Inflammatory macrophage (primary cell): ENCODE measurements at places on chromosomes 5 and 9.

- DNase-seq: no peak
Observed at GRCh38 chr5:96370976-96371375, 62.1 kb downstream of the PCSK1 start.

DNA sequence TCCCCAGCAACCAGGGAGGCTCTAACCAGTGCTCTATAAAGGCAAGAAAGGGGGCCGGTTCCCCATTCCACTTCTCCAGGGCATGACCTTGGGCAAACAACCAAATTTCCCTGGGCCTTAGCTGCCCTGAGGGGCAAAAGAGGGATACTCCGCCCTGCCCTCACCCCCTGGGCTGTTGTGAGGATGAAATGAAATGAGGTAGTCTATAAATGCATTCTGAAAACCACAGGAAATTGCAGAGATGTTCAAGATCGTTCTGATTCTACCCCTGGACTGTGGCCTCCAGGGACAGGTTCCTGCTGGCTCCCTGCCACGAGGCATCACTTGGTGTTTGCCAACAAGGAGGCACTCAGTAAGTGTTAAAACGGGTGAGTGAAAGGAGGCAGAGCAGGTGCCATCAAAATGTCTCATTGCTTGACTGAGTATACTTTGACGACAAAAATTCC is 5.7 kb downstream of the RAPGEF1 start:
- peak; percentile 66 for DNase-seq

DNA sequence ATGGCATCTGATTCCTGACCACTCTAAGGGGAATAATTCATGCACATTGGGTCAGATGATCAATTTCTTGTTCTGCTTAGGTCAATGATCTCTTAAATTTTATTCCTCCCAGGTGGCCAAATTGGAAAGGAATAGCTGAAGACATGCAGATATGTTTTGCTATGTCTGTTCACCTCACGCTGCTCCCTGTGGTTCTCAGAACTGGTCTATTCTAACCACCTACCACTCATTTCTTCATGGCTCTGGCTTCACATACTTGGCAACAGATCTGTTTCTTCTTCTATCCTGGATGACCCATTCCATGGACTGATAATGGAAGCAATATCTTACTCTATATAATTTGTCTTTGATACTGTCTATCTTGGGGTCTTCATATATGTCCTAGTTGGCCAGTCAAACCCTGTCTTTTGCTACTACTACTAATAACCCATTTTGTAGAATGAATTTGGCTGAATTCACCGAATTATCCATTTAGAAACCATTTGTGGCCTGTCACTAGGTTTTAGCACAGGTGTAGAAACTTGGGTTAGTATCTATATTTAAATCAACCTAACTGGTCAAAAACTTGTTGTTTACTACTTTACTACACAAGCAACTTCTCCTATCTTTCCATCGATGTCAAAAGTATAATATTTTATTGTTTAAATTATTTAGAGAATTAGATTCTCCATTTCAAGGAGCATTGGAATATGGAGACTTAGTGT is 650.9 kb downstream of the TLE4 start:
- no peak for DNase-seq

GRCh38 chr5:74973694-74974093 is 78.7 kb downstream of the GCNT4 start:
- DNase-seq: no peak

- DNase-seq: peak; percentile 98
Observed at GRCh38 chr5:160269017-160269416, 39.7 kb downstream of the FABP6 start.

GRCh38 chr9:23771746-23772384 is 54.2 kb downstream of the ELAVL2 start:
- DNase-seq: no peak

DNA sequence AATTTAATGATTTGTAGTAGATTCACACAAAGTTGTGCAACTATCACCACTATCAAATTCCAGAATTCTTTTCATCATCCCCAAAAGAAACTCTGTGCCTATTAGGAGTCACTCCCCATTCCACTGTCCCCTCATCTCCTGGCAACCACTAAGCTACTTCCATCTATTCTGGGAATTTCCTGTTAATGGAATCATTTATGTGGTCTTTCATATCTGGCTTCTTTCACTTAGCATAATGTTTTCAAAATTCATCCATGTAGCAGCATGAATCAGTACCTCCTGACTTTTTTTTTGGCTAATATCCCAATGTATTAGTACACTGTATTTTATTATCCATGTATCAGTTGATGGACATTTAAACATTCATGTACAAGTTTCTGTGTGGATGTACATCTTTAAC is 157.6 kb downstream of the TTC39B start:
- DNase-seq: no peak

DNA sequence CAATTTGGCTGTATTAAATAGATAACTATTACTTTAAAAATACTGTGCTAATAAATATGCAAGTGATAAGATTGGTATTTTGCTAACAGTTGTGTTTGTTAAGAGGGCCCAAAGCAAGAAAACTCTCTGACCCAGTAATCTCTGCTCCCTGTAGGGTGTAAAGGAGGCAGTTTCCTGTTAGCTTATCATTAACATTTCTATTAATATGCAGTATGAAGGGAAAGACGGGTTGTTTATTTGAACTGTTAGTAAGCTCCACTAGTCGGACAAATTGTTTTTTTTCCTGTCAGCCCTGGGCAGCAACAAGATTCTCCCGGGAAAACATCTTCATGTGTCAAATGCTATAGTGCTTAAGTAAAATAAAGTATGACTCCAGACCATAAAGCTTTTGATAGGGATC is 35.6 kb downstream of the ERP44 start:
- DNase-seq: no peak

DNA sequence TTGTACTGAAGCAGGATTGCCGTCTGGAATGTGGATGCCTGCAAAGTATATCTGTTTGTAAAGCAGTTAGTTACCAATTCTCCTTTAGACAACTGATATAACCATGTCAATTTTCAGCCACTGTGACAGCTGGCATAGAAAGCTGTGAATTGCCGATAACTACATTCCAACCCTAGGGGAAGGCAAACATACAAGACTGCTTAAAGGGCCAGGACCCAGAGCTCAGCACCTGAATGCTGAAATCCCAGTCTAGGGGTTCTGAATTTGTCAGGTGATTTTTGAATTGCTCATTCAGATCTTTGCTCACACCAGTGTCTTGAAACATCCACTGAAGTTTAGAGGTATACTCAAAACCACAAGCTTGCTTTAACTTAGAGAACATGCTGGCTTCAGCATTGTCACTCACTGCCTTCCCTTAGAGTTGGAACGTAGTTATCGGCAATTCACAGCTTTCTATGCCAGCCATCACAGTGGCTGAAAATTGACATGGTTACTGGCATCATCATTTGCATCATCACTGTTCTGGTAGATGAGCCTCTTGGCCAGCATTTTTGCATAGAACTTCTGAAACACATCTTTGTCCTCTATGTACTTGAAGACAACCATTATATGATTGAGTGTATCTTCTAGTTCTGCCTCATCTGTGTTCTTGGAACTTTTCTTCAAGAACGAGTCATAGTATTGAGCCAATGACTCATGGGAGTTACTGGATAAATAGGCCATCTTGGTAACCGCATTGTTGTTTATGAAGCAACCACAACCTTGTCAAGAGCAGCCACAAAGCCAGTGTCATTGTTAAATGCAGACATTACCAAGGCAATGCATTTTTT is 82.1 kb downstream of the CCDC192 start:
- DNase-seq: no peak

DNA sequence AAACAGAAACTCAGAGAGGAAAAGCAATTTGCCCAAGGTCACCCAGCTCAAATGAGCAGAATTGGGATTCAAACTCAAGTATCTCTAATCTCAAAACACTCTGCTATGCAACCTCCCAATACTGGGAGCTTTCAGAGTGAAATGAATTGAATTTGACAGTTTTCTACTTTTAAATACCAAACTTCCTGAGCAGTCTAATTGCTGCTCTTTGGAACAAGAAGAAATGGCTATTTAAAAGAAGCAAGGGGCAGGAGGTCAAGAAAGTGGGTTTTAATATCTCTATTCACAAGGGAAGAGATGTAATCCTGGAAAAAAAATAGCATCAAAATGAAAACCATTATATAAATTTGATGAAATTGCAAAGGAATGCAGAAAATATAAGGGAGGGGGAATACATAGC is 142.6 kb downstream of the INSYN2B start:
- DNase-seq: no peak

- DNase-seq: no peak
Observed at GRCh38 chr5:138458384-138458783, 6.9 kb upstream of the EGR1 start.

DNA sequence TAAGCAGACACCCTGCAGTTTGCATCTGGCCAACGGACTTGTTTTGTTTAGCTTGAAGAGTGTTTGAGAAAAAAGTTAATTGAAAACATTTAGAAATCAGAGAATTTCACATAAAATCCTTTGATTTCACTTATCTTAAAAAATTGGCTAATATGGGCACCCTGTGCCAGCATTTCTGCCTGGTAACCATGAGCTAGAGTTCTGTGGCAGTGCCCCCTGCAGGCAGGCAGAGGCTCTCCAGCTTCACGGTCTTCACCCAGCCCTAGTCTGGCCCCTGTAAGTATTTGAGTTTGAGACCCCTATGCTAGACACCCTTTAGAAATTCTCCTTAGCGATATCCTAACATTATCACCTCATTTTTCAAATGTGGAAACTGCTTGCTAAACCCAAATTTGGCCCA is 18.8 kb upstream of the FANCC start:
- no peak for DNase-seq

GRCh38 chr9:91417602-91418214 is 5.9 kb downstream of the NFIL3 start:
- DNase-seq: no peak

DNA sequence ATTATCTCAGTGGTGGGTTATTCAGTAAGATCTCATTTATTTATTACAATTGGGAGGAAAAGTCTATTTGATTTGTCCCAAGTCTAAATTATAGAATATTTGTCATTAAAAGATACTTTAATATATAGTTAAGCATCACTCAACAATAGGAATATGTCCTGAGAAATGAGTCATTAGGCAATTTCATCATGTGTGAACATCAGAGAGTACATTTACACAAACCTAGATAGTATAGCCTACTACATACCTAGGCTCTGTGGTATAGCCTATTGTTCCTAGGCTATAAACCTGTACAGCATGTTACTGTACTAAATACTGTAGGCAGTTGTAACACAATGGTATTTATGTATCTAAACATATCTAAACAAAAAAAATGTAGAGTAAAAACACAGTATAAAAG is 135.0 kb upstream of the RASA1 start:
- DNase-seq: no peak

DNA sequence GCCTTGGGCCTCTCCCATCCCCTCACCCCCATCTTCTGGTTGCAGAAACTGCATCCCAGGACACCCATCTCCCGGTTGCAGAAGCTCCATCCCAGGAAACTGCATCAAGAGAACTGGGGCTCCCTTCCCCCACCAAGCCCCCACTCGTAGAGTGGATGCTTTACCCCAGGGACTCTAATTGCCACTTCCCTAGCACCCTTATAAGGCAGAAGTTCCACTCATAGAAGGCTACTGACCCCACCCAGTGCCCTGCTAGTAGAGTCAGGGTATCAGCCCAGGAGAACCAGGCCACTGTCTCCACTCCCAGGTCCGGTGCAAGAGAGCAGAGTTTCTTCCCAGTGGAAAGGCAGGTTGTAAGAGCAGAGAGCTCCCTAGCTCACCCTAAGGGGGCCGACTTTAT is 12.2 kb upstream of the SYK start:
- DNase-seq: no peak

- peak; percentile 85 for DNase-seq
Observed at GRCh38 chr9:111599092-111599954, at the start of gene PTGR1. Gene PTGR1, minus strand, starts transcription at chr9:111599647. Its CDS starts 2,225 bp downstream, at chr9:111597422.

DNA sequence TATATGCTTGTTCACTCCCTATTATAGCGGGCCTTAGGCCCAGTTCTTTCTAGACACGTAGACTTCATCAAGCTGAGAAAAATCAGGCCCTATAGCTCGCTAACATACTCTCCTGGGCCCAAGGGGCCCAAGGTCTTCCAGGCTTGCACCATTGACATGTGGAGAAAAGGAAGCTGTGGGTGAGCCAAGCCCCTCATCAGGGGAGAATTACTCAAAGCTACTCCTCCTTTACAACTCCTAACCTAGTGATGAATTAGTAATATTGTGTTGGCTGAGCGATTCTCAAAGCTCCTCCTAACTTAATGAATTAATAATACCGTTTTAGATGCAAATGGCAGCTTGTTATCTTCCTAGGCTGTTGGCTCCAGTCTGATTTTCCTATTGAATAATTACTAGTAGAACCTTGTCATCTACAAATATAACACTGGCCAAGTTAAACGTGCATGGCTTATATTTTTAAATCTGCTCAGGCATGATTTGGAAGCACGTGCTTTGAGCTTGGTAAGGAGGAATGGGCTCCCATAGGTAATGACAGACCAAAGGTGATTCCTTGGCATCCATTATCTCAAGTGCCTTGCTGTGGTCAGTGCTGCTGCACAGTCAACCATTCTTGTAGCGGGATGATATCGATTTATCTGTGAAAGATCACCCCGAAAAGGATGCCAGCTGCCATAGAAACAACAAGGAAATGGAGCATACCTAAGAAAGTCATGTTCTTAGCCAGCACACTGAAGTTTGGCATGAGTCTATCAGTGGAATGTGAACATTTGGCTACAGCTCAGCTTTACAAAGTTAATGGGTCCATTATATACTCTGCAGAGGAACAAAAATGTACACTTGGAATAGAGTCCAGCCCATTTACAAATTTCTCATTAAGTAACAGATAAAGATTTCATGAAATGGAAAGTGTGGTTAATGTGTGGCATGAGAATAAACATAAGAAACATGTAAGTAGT is 23.8 kb downstream of the LVRN start:
- DNase-seq: no peak

GRCh38 chr5:123807177-123807945 is 295.4 kb downstream of the CSNK1G3 start:
- no peak for DNase-seq

DNA sequence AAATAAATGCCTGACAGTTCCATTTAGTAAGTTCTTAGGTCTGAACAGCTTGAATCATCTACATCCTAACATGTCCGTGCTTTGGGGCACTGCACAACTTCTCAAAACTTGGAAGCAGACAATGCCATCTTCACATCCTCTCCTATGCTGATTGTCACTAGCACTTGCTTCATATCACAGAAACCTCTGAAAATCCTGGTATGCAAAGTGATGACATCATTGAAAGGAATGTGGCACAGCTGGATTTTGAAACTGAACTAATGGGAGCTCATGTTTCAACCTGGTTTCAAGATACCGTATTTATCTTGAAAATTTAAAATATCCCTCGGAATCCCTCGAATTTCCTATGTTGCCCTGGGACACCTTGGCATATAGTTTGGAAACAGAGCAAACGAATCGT is 490.2 kb upstream of the DAP start:
- no peak for DNase-seq
